ENCODE measurements at places on chromosomes 4 and X. TPM values are rescaled to one million over a fixed set of nuclear protein-coding genes. Genes with fewer than 3 reads are reported as not detected.

GRCh38 chr4:128819082-128819742, 9.7 kb downstream of the JADE1 start:
- no peak for DNase-seq

The ADAM29 gene
- total RNA-seq: not detected

- no peak for DNase-seq
These were observed 13.7 kb upstream of the AREG start for GRCh38 chr4:74431113-74431826.

The CT45A3 gene
- total RNA-seq: not detected

- DNase-seq: no peak
These were observed 22.5 kb upstream of the TCEAL4 start for GRCh38 chrX:103562801-103563200.

- no peak for DNase-seq
These were observed 120.3 kb downstream of the CHRNA9 start for GRCh38 chr4:40455340-40455902.

DNA sequence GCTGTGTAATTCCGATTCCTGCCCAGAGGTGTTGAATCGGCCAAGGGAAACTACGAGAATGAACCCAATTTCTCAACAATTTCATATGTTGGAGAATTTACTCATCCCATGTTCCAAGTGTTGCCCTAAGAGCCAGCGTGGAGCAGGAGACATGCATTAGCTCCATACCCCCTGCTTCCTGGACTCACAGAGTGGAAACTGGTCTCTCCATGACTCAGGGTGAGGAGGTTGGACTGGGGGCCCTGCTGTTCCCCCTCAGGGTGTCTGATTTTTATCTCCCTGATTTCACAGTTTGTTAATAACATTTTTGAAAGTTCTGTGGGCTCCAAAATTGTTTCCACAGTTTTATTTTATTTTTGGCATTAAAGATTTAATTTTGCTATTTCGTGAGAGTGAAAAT, 183.0 kb upstream of the SFRP2 start:
- DNase-seq: no peak

DNA sequence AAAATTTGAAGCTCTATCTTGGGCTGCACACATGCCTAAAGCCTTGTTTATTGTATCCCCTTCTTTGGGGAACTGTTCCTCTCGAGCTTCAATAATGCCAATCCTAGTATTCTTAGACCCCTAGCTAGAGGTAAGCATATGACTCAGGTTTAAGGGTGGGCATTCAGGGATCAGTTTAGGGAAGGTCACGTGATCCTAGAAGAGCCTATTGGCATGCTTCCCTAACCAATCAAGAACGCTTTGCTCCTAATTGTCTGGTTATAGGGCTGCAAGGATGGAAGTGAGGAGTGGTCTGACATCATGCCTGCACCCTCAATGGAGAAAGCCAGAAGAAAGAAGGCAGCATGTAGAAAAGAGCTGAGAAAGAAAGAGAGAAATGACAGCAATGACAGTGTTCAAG, 46.9 kb downstream of the TLR10 start:
- no peak for DNase-seq

DNA sequence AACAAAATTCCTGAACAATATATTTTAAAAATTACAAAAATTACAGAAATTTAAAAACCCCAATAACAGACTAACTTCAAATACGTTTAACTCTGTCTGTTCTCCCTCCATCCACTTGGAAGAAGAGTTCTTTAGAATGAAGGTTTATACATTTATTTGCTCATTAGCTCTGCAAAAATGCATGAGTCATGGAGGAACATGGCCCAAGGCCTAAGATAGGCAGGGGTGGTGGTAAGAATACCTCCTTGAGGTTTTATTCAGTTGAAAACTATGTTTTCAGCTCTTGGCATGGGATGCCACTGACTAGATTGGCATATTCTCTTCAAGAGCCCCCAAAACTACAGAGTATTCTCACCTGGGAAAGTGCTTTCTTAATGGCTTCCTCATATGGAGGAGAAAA, 8.8 kb upstream of the LRRC66 start:
- no peak for DNase-seq

- no peak for DNase-seq
These were observed 35.7 kb upstream of the TBC1D14 start for GRCh38 chr4:6873792-6874461.

The DDIT4L gene
- total RNA-seq: 3.1 TPM

GRCh38 chr4:105895583-105896460, 551 bp downstream of the NPNT start:
- DNase-seq: no peak

- no peak for DNase-seq
These were observed 420.8 kb downstream of the ARHGAP24 start for GRCh38 chr4:85895755-85896154.

- DNase-seq: no peak
These were observed 11.3 kb downstream of the MID2 start for GRCh38 chrX:107836958-107837357.
